ENCODE measurements at places on chromosomes 6 and 20.

GRCh38 chr20:25223179-25223661 is 24.7 kb upstream of the PYGB start:
- no peak for DNase-seq

- DNase-seq, result no peak
These were observed 1260.3 kb downstream of the EPHA7 start for GRCh38 chr6:92159046-92159445.

- no peak for DNase-seq
These were observed 341.6 kb downstream of the NRN1 start for GRCh38 chr6:5665173-5665572.

DNA sequence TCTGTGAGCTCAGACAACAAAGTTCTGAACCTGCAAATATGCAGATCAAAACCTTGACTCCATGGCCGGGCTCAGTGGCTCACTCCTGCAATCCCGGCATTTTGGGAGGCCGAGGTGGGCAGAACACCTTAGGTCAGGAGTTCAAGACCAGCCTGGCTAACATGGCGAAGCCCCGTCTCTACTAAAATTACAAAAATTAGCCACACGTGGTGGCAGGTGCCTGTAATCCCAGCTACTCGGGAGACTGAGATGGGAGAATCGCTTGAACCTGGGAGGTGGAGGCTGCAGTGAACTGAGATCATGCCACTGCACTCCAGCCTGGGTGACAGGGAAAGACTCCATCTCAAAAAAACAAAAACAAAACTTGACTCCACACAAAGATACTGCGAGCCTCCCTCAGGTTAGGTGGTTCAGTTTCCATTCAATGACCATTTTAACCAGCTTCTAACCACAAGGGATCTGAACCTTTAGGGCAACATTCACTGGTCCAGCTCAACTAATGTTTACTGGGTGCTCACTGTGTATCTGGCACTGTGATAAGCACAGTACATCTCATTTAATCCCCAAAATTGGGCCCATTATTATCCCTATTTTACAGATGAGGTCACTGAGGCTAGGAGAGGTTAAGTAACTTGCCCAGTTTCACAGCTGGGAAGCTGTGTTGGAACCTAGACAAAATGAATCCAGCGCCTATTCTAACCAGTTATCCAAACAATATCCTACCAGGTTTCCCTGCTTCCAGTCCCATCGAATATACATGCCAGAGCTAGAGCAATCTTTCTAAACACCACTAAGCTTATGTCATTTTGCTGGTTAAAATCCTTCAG is 1.8 kb downstream of the SNRPB start:
- DNase-seq, result no peak

- DNase-seq, result no peak
These were observed 474.3 kb downstream of the RFPL4B start for GRCh38 chr6:112821476-112821875.

GRCh38 chr6:21118216-21118780 is 475.3 kb upstream of the SOX4 start:
- no peak for DNase-seq

DNA sequence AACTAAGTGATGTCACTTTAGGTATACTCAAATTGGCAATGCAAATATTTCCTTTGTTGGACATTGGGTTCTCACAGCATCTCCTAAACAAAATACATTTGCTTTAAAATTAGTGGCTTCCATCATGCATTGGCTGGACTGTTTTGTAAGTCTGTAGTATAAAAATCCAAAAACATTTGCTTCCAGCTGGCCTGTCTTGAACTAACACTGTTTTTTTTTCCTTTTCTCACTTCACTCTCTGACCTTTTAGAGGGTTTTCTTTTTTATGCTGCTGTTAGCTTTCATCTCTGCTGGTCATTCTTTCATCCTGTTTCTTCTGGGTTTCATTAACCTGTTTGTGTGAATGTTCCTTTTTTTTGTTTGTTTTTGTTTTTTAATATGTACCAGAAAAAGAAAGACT is 121.7 kb upstream of the MLIP start:
- no peak for DNase-seq

- no peak for DNase-seq
These were observed 293.9 kb downstream of the KHDC1L start for GRCh38 chr6:72931325-72931887.

All from T-helper 1 cell (primary cell).